A172 (cell line): ENCODE measurements at places on chromosomes 6 and 20. TPM values are rescaled to one million over a fixed set of nuclear protein-coding genes. Genes with fewer than 3 reads are reported as not detected.
A peak's percentile ranks its signal among the peaks of the same experiment; 100 is the strongest.

The HRH3 gene
- not detected in 2 replicates for total RNA-seq

DNA sequence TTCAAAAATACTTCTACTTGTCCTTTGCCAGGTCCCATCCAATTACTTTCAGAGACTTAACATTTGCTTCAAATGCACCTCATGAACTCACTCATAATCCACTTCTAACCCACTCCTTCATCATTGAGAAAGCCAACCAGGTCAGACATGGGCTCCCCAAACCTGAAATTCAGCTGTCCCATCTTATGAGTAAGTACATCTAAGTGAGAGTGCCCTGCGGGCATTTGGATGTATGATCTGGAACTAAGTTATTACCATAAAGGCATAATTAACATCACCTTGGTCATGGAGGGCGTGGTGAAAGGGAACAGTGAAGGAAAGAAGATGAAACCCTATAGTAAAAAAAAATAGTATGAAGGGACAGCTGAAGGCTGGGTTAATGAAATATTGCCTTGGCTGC lies 896.8 kb downstream of the C6orf118 start:
- DNase-seq = no peak

DNA sequence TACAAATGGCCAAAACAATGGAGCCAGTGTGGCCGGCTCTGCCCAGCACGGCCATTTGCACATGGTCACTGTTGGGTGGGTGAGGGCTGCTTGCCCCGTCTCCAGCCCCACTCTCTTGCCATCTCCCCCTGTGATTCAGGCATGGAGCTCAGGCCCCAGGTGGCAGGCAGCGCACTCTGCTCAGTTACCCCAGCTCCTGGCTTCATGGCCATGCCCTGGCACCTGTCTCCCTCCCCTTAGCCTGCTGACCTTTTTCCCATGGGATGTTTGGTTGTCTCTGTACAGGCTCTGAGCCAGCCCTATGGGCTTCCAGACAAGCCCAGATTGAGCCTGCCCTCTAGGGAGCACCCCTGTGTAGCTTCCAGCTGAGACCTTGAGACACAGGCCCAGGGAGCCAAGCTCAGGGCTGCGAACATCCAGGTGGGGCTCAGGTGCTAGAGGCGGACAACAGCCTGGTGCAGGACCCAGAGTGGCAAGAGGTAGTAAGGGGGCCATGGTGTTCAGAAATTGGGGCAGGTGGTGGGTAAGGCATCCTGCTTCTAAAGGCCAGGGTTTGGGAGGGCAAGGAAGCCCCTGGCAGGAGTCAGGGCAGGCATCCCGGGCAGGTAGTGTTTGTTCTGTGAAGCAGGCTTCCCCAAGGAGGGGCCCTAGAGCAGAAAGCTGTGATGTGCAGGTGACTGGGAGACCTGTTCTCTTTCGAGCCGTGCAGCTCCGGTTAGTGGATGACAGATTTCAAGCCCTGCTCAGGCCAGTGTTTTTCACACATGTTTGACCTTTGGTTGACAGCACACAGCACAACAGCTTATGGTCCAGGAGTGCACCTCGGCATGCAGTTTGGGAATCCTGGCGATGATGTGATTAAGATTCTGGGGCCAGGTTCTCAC lies 17.7 kb downstream of the SYNJ2 start:
- DNase-seq = no peak

- DNase-seq = no peak
Measured at GRCh38 chr6:5158180-5158579, 73.0 kb downstream of the PPP1R3G start.

The GFOD1 gene
- total RNA-seq = 2.5 and 3.3 TPM in 2 replicates

DNA sequence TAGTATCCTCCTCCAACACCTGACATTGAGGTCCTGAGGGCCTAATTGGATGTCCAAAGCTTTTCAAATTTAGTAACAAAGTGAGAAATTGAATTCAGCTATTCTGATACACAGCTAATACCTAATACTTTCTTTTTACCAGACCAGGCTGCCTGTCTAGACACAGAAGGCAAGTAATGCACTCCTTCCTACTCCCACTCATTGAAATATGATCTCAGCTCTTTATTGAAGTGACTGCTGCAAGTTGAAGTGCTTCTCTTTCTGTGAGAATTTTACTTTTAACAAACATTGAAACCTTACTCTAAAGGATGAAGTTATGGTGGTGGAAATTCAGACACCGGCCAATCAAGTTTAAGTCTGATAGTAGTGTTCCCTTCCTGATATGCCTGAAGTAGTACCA lies 90.8 kb upstream of the OGFRL1 start:
- DNase-seq = peak; percentile 6

DNA sequence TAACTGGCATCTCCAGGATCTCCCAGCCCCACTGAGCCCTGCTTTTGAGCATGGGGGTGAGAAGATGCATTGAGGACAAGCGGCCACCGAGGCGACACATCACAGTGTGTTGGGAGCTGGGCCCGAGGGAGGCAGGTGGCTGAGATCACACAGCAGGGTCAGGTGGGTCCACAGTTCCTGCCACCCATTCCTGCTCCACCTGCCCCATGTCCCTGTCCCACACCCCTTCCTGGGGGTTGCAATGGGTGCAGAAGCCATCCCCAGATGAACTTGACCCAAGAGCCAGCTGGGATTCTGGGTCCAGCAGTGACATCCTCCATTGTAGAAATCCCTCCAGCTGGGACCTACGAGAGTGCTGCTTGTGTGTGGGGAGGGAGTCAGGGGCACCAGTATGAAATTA lies 1.0 kb downstream of the TGM2 start:
- DNase-seq = no peak

- DNase-seq = no peak
Measured at GRCh38 chr6:155504848-155505607, 49.4 kb upstream of the NOX3 start.

DNA sequence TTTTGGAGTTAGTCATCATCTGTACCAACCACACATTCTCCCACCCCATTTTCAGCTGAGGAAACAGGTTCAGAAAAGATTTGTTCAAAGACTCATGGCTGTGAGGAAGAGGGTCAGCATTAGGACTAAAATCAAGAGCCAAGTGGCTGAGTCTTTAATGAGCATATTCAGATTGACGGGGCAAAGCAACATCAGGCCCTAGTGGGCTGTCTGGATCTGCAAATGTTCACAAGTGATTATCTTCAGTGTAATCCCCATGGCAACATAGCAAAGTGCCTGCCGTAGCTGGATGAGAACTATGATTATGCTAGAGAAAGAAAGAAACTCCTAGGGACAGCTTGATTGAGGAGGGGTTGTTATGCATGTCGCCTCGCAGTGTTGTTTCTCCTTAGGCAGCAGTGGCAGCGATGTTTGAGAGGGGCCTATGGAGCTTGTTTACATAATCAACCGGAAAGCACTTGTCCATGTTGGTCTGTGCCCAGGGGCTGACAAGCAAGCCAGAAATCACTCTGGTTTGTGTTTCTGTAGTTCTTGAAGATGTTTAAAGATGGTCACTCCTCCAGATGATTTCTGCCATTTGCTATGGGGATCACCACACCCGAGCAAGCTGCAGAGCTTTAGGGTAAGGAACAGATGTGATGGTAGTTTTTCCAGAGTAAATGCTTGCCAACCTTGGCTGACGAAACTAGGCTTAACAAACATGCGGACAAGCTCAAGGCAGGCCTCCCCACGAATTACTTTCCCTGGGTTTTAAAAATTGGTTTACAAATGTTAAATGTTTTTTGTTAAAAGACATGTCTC lies 124.3 kb upstream of the MLIP start:
- DNase-seq = no peak

GRCh38 chr6:134240665-134241431 lies 77.1 kb downstream of the SGK1 start:
- DNase-seq = no peak

- DNase-seq = peak; percentile 1
Measured at GRCh38 chr6:149513915-149514314, 29.1 kb upstream of the ZC3H12D start.

The IL20RA gene
- total RNA-seq = not detected in 2 replicates

DNA sequence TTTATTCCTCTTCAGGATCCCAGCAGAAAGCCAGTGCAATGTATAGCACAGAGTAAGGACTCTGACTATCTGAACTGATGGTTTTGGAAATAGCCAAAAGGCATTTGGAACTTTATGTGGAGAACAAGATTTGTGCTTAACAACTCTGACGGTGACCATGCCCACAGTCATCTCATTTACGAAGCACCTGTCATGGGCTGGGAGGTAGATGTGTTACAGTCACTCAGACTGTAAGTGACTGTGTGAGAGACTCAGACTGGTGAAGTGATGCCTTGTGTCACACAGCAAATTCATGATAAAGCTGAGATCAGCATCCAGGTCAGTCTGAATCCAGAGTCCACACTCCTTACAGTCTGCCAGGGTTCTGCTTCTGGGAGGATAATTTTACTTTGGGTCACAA lies 23.9 kb upstream of the FAM83C start:
- DNase-seq = no peak

The MYBL2 gene
- total RNA-seq = 77.7 and 80.8 TPM in 2 replicates

GRCh38 chr20:37240337-37241067 lies 21.1 kb downstream of the GHRH start:
- DNase-seq = no peak

- DNase-seq = no peak
Measured at GRCh38 chr6:2911171-2911570, 8.1 kb upstream of the SERPINB9 start.

DNA sequence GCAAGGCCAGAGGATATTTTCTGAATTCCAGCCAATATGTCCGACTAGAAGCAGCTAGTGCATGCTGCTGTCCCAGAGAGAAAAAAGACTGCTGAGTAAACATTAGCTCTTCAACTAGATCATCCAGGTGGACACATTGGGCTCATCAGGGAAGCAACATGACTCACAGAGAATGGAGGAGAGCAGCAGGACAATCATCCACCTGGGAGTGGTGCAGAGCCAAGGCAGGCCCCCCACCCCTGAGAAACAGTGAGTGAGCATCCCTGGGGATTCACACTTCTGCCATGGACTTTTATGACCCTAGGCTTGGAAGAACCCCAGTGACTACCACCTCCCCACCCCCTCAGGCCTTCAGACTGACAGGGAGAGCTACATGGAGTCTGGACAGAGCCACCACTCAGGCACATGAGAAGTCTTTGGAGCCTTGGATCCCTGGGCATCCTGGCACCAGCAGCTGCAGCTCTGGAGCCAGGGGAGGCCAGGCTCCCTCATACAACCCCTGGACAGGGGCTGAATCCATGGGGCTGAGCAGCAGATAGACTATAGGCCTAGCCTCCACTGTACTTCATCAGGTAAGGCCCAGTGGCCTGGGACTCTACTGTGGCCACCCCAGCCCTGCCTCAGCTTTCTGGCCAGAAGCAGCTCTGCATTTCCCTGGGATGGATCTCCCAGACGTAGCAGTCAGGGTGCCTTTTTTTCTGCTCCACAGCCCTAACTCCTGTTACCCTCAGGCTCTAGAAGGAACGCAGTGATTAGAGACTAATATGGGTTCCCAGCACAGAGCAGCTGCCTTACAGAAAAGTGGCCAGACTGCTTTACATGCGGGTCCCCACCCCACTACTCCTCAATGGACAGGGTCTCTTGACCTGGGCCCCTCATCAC lies 82.9 kb upstream of the RNF217 start:
- no peak for DNase-seq

- DNase-seq = no peak
Measured at GRCh38 chr20:25547063-25547462, 38.3 kb downstream of the NINL start.

- no peak for DNase-seq
Measured at GRCh38 chr6:7649037-7649810, 59.2 kb downstream of the SNRNP48 start.

GRCh38 chr6:162581988-162582780 lies 145.4 kb downstream of the PRKN start:
- no peak for DNase-seq

DNA sequence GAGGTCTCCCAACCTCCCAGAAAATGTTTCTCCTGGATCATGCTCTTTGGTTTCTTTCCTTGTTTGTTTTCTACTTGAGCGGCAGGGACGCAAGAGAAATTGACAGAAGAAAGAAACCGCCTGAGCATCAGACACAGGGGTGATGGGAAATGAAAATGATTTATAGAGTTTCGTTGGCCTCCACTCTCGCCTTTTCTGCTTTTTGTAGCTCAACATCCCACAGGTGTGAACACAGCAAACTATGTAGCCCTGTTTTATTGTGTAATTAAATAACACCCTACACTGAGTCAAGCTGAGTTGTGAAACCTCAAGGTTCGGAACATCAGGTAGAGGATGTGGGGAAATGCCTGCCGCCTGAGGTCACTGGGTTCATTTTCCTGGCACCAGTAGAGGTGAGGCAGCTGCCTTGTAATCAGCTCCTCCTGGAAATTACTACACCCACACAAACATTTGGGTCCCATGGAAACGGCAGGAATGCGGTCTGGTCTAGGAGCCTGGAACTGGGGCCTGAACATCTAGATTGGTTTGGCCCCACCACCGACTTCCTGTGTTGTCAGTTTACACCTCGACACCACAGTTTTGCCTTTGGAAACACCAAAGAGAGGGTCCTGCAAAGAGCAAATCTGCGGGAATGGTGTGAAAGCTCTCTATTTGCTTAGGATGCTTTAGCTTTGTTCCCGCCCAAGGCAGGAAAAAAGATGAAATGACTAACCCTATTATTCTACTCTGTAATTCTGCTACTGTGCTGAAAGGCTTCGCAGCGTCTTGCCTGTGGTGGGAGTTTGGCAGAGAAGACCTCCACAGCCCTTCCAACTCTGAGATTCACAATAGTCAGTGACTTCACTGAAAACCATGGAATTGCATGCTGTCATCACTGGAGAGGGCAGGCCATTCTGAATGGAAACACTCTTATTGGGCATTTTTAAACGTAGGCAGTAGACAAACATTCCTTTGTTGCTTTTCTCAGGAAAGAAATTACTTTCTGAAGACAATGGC lies 53.0 kb downstream of the ADAT2 start:
- DNase-seq = peak; percentile 89

The AGER gene
- total RNA-seq = 0.60 and 2.2 TPM in 2 replicates

DNA sequence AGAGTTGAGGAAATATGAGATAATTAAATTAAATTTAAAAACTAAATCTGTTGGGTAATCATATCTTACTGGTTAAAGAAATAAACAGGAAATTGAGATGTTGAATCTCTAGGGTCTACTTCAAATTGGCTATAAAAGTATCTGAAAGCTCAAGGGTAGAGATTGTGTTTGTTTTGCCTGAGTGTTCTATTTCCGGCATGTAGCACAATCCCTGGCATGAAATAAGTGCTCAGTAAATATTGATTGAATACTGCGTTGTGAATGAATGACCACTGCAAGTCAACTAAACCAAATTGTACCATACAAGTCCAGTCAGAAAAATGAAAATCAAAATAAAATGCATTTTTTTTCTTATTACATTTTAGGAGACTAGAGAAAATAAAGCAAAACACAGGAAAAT lies 709.8 kb downstream of the EPM2A start:
- no peak for DNase-seq

The GGT7 gene
- 0.26 and 0.55 TPM in 2 replicates for total RNA-seq
